ENCODE measurements at places on chromosomes 12 and 14.
A peak's percentile ranks its signal among the peaks of the same experiment; 100 is the strongest.

- DNase-seq, result no peak
These were observed 26.7 kb downstream of the NIN start for GRCh38 chr14:50804181-50804721.

DNA sequence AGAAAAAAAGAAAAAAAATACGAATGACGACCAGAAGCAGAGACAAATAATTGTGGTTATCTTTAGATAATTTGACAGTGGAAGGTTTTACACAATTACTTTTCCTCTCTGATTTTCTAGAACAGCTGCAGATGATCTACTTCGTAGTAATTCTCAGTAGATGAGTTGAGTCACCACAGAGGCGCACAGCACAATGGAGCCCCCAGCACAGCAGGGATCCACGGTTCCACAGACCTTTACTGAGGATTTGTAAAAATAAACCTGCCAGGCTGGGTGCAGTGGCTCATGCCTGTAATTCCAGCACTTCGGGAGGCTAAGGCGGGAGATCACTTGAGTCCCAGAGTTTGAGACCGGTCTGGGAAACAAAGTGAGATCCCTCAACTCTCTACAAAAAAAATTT, 29.3 kb downstream of the AMN start:
- no peak for DNase-seq

DNA sequence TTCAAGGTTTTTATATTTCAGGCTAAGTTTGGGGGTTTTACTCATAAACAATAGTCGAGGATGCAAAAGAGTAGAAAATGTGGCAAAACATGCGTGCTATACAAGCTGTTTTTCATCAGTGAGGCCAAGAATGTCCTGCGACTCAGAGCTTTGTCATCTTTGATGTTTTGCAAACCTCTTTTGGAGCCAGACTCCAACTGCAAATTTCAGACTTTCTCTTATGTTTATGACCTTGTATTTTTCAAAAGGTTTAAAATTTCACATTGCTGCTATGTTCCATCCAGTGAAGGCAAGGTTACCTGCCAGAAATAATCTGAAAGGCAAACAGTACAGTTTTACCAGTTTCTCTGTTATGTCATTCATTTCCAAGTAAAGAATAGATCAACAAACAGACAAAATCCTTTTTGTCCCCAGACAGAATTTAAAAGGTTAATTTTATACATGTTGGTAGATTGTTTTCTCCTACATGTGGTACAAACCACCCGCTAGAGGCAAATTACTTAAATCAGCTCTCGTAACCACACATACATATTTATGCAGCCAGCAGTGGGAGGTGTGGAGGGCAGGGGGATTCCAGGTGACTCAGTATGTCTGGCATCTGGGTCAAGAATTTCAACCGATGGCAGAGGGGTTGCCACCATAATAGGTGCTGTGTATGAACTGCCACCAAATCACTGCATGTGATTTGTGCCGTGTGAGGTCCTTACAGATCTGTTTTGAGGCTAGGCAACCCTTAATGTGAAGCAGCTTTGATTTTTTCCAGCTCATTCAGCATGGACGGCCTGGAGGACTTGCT, 119.8 kb upstream of the CPM start:
- no peak for DNase-seq

DNA sequence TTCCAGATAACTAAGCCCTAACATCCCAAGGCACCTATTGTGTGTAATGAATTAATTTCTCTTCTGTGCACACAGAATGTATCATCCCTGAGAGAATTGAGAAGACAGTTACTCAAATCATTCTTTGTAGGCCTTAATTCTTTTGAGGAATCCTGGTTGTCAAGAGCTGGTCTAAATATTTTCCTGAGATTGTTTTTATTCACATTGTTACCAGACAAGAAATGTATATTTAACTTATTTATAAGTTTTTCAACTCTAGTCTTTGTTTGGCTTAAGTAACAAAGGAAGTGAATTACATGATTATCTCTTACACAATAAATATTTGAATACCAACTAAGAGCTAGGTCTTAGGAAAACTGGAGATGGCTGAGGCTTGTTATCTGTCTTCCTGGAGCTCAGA, 169.4 kb downstream of the DACT1 start:
- no peak for DNase-seq

DNA sequence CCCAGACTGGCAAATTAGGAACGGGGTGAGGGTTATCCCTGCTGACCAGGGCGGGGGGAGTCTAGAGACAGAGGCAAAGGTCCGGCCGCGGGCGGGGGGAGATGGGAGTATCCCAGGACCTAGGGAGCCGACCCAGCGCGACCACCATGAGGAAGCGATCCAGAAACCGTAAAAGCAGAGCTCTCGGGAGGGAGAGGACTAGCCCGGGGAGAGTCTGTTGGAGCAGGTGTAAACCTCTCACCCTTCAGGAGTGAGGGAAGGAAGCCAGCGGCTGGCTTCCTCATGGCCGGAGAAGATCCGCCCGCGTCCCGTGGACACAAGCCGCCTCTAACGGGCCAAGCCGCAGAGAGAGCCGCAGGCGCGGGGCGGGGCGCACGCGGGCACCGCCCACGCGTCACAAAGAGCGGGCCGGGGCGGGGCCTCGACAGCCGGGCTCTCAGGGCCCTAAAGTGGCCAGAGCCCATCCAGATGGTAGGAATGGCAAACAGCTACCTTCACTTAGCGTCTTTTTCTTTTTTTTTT, at the start of gene ACRBP:
ACRBP (minus strand) TSS at position 350 of the 522 bp plus-strand sequence; CDS start at position 284, 66 bp downstream.
- no peak for DNase-seq

DNA sequence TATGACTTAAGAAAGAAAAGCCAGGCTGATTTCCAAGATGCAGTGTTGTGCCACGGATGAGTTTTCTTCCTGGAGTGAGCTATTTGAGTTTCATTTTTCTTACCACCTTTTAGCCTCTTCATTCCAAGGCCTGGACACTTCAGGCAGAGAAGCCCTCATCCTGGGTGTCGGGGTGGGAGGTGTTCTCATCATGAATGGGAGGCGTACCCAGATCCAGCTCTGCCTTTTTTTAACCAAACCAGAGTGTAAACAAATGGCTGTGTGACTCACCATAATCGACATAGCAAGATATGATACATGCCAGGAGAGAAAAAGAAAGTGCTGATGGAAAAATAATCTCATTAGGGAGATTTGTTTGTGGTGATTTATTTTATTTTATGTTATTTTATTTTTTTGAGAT, 79.9 kb downstream of the ARF6 start:
- DNase-seq, result no peak

- DNase-seq, result no peak
These were observed 40.7 kb upstream of the CMKLR1 start for GRCh38 chr12:108379823-108380222.

- no peak for DNase-seq
These were observed 340.5 kb downstream of the FUT8 start for GRCh38 chr14:65753061-65753460.

DNA sequence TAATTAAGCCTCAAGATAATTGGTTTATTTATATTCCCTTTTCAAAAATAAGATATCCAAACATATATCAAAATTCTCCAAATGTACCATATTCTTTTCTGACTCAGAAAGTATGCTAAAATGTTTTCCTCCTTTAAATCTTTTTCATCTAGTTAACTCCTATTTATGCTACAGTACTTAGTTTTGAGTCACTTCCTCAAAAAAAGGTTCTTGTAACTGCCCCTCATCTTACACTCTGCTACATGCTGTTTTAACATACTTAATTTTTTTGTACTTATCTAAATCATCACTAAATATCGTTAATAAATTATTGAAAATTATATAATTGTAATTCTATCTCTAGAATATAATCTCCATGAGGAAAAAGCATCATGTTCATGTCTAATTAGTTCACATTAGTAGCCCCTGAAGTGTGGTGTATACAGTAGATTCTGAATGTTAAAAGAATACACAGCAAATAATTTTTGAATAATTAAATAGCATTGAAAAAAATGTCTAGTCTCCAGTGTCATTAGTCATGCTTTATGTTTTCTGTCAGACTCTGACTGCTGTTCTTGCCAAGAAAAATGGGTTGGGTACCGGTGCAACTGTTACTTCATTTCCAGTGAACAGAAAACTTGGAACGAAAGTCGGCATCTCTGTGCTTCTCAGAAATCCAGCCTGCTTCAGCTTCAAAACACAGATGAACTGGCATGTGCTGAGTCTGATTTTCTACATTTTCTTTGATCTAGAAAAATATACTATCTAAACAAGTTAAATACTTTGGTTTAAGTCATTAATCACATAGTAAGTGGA, 3.5 kb downstream of the KLRD1 start:
- no peak for DNase-seq

GRCh38 chr12:87150969-87151662, 878.1 kb downstream of the C12orf50 start:
- DNase-seq, result no peak

- DNase-seq, result peak; percentile 98
These were observed at the start of gene EIF5 for GRCh38 chr14:103333754-103334643. Gene EIF5, plus strand, starts transcription at chr14:103334237. Its CDS starts 1,624 bp downstream, at chr14:103335861.

- peak; percentile 47 for DNase-seq
These were observed 26.5 kb downstream of the ZBTB42 start for GRCh38 chr14:104827177-104828055.

GRCh38 chr12:5577741-5578140, 145.8 kb downstream of the NTF3 start:
- no peak for DNase-seq

- DNase-seq, result no peak
These were observed 57.8 kb downstream of the SLCO1B3 start for GRCh38 chr12:20868277-20868676.

- no peak for DNase-seq
These were observed 83.8 kb upstream of the DNM1L start for GRCh38 chr12:32595251-32595650.

- DNase-seq, result no peak
These were observed 105.1 kb downstream of the KICS2 start for GRCh38 chr12:64116969-64117368.

DNA sequence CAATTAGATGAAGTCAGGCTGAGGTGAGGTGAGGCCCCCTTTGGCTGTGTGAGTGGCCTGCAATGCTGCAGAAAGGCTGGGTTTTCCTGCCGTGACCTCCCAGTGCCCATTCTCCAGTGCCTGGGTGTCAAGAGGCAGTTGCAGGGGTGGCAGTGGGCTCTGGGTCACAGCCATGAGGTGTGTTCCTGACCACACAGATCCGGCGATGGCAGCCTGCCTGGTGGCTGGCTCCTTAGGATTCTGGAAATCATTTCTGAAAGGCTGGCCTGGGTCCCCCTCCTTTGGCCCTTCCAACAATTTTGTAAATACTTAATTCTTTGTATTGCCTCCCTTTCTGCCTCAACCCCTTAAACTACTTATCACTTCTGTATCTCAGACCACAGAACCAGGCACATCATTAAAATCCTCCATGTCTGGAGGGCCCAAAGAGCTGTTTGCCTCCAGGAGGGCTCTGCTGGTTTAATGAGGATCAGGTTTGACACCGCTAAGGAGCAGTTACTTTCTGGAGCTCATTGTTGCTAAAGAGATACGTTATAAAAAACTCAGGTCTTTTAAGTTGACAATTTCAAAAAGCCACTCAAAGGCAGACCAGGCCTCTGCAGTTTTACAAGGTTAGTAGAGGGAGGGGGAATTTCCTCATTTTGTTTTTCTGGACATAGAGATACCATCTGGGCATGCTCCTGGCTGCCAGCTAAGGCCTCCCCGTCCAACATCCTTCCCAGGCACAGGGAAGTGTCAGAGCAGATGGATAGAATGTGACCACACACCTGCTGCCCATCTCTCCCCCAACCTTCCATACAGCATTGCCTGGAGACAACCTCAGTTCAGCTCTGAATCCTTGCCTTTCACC, 204.4 kb downstream of the FOXN3 start:
- DNase-seq, result no peak

DNA sequence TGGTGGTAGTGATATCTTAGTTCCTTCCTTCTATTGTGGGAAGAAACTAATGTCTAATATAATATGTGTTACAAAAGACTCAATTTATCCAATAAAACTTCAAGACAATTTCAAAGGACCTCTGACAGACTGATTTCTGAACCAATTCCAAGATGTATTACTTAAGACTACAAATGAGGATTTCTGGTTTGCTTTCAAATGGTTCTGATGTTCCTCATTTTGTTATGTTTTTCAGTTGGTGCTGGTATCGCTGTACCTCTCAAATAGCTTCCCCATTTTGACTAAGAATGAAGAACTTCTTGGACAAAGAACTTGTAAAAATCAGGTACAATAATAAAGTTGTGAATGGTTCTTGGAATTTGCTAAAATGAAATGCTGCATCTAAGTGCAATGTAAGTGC, 19.4 kb upstream of the MBIP start:
- DNase-seq, result no peak

GRCh38 chr12:132618683-132619043, at the start of gene P2RX2:
Gene P2RX2, plus strand, starts transcription at chr12:132618776. Its CDS starts 41 bp downstream, at chr12:132618817.
- DNase-seq, result no peak

DNA sequence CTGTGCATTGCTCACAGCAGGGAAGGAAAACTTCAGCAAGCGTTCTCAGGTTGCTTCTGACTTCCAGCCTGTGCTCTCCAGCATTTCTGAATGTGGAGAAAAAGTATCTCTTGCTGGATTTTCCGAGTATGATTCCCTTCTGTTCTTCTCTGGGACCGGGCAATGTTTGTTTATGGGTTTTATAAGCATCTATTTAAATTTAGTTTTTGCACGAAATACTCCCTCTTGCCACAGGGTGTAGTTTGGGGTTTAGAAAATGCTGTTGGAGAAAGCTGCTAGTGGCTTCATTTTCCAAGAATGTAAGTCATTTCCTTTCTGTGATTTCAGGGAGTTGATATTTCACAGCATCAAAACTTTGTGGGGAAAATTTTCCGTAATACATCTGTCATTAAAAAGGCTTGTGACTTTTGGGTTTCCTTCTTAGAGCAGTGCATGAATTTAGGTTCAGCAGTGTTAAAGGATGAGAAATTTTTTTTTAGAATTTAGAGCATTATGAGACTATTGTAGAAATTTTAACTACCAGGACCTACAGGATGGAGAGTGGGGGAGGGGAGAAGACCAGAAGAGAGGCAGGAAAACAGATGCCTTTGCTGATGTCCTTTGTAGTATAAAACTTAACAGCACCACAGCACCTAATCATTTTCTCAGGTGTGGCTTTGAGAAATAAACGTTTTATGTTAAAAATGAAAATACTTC, 1.5 kb downstream of the FRMD6 start:
- DNase-seq, result no peak

GRCh38 chr12:105329926-105330282, 587 bp upstream of the C12orf75 start:
- DNase-seq, result no peak

DNA sequence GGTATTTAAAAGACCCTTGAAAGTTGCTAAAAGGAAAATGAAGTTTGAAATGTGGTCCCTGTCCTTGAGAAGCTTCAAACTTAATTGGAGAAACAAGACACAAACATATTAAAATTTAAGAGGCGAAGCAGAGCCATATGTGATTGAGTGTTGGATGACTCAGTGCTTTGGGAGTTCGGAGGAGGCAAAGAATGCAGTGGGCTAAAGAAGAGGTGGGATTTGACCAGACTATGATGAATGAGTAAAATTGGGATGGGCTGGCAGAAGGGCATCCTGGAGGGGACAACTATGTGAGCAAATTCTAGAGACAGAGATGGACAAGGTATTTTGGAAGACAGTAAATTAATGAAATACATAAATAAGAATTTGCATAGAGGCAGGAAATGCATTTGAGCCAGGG, 358.6 kb downstream of the EGLN3 start:
- no peak for DNase-seq

GRCh38 chr14:101357559-101358319, 203.6 kb upstream of the DIO3 start:
- DNase-seq, result no peak

Measured in T-helper 9 cell (primary cell).